Activated naive CD8-positive, alpha-beta T cell treated with anti-CD3 and anti-CD28 coated beads, Interleukin-2, amount 50 U/mL, for 24 hours (primary cell): ENCODE measurements at places on chromosomes 7 and 10.

GRCh38 chr10:76136961-76137360, 705.5 kb downstream of the LRMDA start:
- H3K27ac ChIP-seq, result no peak overlapping the region
- no peak overlapping the region for H3K4me3 ChIP-seq
- no peaks in the 10 kb centered on the region for H3K27me3 ChIP-seq

GRCh38 chr10:23351926-23352519, 7.4 kb upstream of the C10orf67 start:
- DNase-seq, result no peak
- H3K27me3 ChIP-seq, result peaks cover 3% of the 10 kb centered on the region
- H3K36me3 ChIP-seq, result no peaks in the 10 kb centered on the region
- H3K4me3 ChIP-seq, result no peak overlapping the region
- no peaks in the 10 kb centered on the region for H3K4me1 ChIP-seq
- H3K27ac ChIP-seq, result no peak overlapping the region

DNA sequence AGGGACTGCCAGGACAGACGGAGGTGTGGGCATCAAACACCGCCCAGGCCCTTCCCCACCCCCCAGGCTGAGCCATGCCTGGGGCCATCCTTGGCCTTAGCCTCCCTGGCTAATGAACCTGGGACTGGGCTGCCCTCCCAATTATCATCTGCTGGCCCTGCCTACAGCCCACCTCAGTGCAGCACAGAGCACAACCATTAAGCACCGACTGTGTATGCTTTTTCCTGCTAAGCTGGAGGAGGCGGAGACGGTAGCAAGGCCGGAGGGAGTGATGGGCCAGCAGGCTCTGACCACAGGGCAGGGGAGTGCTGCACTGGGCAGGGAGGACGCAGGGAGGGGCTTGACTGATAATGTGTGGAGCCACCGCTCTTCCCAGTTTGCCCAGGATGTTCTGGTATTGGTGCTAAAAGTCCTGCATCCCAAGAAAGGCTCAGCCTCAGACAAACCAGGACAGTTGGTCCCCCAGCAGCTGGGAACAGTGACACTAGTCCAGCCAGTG, 72.0 kb downstream of the C10orf143 start:
- no peak for DNase-seq
- H3K27ac ChIP-seq, result no peak overlapping the region
- no peaks in the 10 kb centered on the region for H3K4me1 ChIP-seq
- H3K36me3 ChIP-seq, result no peaks in the 10 kb centered on the region
- peaks cover 9% of the 10 kb centered on the region for H3K27me3 ChIP-seq

DNA sequence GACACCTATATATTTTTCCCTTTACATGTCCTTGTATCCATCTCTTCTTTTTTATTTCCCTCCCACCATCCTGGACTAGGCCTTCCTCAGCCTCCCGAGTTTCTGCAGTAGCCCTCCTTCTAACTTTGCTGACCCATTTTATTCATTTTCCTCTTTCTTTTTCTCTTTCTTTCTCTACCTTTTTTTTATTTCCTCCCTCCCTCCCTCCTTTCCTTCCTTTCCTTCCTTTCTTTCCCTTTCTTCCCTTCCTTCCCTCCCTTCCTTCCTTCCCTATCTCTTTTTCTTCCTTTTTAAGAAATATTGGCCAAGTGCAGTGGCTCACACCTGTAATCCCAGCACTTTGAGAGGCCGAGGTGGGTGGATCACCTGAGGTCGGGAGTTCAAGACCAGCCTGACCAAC, 9.7 kb upstream of the CAMK2G start:
- DNase-seq, result no peak
- peaks cover 16% of the 10 kb centered on the region for H3K4me1 ChIP-seq
- no peaks in the 10 kb centered on the region for H3K36me3 ChIP-seq
- H3K27me3 ChIP-seq, result no peaks in the 10 kb centered on the region
- H3K4me3 ChIP-seq, result no peak overlapping the region

GRCh38 chr7:150688630-150689029, 3.1 kb downstream of the GIMAP2 start:
- DNase-seq, result no peak
- H3K36me3 ChIP-seq, result peaks cover 67% of the 10 kb centered on the region
- H3K4me3 ChIP-seq, result peak overlapping the region; percentile 94
- no peaks in the 10 kb centered on the region for H3K27me3 ChIP-seq
- H3K27ac ChIP-seq, result peak overlapping the region; percentile 98

DNA sequence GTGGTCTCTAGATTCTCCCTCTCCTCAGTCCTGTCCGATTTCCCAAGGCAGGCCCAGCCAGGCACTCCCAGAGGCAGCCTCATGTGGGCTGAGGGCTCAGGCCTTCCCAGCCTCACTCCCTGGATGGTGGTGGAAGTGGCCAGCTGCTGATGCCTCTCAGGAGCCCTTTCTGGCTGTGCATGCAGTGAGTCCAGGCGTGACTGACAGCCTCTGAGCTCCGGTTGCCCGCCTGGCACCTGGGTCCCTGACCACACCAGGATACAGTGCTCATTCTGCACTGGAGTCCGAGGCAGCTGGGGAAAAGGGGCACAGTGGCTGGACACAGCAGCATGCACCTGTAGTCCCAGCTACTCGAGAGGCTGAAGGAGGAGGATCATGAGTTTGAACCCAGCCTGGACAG, 132.6 kb downstream of the CUL2 start:
- no peaks in the 10 kb centered on the region for H3K4me1 ChIP-seq
- no peak overlapping the region for H3K4me3 ChIP-seq

- peaks cover 35% of the 10 kb centered on the region for H3K36me3 ChIP-seq
- DNase-seq, result no peak
- H3K4me1 ChIP-seq, result peaks cover 71% of the 10 kb centered on the region
- peak overlapping the region; percentile 91 for H3K27ac ChIP-seq
Measured at GRCh38 chr10:72336259-72337038, 18.3 kb downstream of the DNAJB12 start.

- H3K27ac ChIP-seq, result no peak overlapping the region
- H3K4me3 ChIP-seq, result no peak overlapping the region
- DNase-seq, result no peak
Measured at GRCh38 chr10:4483811-4484210, 342.2 kb upstream of the AKR1E2 start.

GRCh38 chr10:97277551-97277950, 14.9 kb downstream of the ARHGAP19 start:
- peaks cover 4% of the 10 kb centered on the region for H3K36me3 ChIP-seq
- peaks cover 19% of the 10 kb centered on the region for H3K4me1 ChIP-seq
- no peak overlapping the region for H3K27ac ChIP-seq
- no peak for DNase-seq
- H3K27me3 ChIP-seq, result no peaks in the 10 kb centered on the region
- H3K4me3 ChIP-seq, result no peak overlapping the region

GRCh38 chr10:20256969-20257368, 440.7 kb downstream of the PLXDC2 start:
- H3K27ac ChIP-seq, result no peak overlapping the region
- H3K36me3 ChIP-seq, result no peaks in the 10 kb centered on the region
- H3K4me1 ChIP-seq, result no peaks in the 10 kb centered on the region
- H3K27me3 ChIP-seq, result no peaks in the 10 kb centered on the region

GRCh38 chr7:1630700-1631336, 39.3 kb upstream of the ELFN1 start:
- no peak for DNase-seq
- no peak overlapping the region for H3K27ac ChIP-seq
- no peak overlapping the region for H3K4me3 ChIP-seq
- H3K36me3 ChIP-seq, result no peaks in the 10 kb centered on the region

GRCh38 chr10:69439813-69440506, 11.3 kb upstream of the TSPAN15 start:
- no peak overlapping the region for H3K27ac ChIP-seq
- H3K27me3 ChIP-seq, result peaks cover 9% of the 10 kb centered on the region
- H3K36me3 ChIP-seq, result no peaks in the 10 kb centered on the region
- no peak for DNase-seq
- H3K4me1 ChIP-seq, result no peaks in the 10 kb centered on the region

DNA sequence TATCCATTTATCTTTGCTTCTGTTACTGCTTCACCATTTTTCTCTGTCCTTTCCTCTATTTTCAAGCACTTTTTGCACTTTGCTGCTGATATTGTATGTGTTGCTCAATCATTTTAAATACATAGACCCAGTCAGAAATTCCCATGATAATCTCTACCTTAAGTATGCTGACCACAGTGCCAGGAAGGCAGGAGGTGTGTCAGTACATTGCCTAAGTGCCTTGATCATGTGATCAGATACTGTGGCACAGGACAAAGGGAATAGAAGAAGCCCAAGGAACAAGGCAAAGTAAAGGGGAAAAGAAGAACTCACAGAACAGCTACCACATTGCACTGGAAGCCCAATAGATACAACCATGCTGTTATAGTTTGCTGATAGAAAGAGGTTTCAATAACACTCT, 53.7 kb upstream of the CD36 start:
- H3K4me3 ChIP-seq, result no peak overlapping the region
- H3K27me3 ChIP-seq, result no peaks in the 10 kb centered on the region
- no peak for DNase-seq

- peaks cover 1% of the 10 kb centered on the region for H3K27me3 ChIP-seq
- no peaks in the 10 kb centered on the region for H3K36me3 ChIP-seq
- no peak overlapping the region for H3K4me3 ChIP-seq
- no peak overlapping the region for H3K27ac ChIP-seq
- no peaks in the 10 kb centered on the region for H3K4me1 ChIP-seq
- no peak for DNase-seq
Measured at GRCh38 chr7:44282601-44283171, 42.7 kb downstream of the CAMK2B start.

DNA sequence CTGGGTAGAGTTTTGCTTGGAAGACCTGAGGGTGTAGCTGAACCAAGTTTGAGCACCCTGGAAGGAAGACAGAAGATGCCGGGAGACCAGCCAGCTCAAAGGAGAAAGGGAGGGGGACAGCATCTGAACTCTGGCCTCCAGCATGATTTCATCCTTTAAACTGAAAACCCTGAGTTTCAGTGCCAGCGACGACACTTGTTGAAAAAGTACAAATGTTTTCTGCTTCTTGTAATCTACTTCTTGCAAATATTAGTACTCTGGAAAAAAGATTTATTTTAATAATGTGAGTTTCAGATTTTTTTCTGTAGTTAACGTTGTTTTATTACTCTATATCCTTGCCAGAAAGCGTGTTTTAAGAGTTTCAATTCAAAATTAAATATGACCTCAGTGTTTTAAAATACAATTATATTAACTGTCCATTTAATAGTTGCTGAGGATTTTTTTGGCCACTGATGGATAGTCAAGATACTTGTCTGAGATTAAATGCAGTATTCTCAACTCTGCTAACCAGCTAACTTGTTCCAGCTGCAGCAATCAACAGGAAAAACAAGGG, 227.7 kb downstream of the MGMT start:
- no peak for DNase-seq
- H3K4me1 ChIP-seq, result peaks cover 2% of the 10 kb centered on the region
- no peak overlapping the region for H3K4me3 ChIP-seq
- no peaks in the 10 kb centered on the region for H3K36me3 ChIP-seq
- H3K27me3 ChIP-seq, result no peaks in the 10 kb centered on the region

DNA sequence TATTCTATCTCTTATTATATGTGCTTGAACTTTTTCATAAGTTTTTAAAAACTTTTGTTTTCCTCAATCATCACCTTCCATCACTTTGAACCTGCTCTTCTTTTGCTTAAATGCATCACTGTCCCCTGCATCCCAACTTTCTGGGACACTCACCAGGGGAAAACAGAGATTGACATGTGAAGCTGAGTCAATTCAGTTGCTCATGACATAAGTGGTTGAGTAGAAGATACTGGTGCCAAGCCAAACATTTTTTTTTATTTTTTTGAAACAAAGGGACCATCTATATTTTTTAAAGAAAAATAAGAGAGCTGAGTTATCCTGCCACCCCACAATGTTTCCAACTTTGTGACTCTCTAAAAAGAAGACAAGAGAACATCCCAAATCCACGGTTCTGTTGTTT, 61.8 kb upstream of the AHR start:
- peaks cover 52% of the 10 kb centered on the region for H3K4me1 ChIP-seq
- peak overlapping the region; percentile 30 for H3K27ac ChIP-seq
- H3K4me3 ChIP-seq, result no peak overlapping the region

DNA sequence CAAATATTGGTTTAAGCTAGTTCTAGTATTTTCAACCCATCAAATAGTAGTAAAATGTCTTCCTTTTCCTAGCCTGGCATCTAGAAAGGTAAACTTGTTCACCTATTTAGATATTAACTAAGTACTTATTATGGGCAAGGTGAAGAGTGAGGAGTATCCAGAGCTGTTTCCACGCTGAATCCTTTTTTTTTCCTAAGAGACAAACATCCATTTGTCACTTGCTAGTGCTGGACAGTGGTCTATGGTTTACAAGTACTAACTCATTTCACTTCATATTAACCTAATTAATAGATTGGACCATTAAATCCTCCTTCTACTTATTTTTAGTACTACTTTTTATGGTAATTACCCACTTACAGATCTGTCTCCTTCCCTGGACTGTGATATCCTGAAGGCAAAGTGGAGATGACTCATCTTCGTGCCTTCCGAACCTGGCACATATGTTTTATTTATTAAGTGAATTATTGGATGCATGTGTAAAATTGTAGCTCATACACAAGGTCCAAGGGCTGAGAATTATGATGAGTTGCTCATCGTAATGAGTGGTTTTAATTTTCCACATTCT, 159.6 kb upstream of the IGFBP3 start:
- no peaks in the 10 kb centered on the region for H3K36me3 ChIP-seq
- no peak overlapping the region for H3K4me3 ChIP-seq
- H3K27me3 ChIP-seq, result no peaks in the 10 kb centered on the region
- no peak overlapping the region for H3K27ac ChIP-seq
- H3K4me1 ChIP-seq, result no peaks in the 10 kb centered on the region

DNA sequence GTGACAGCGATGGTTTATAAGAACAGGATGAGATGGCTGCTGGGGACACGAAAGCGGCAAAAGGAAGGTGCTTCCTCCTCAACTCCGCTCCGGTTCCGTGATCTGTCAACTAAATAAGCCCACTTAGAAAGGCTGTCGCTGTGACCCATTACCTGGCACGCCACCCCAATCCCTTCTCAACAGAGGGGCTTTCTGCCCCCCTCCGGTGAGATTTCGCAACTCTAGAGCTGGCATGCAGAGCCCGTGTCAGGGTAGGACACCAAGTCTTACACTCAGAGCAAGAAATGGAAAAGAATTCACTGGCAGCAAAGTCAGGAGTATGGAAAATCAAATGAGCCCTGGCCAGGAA, 66.4 kb downstream of the FGFR2 start:
- no peak overlapping the region for H3K4me3 ChIP-seq
- no peak for DNase-seq
- H3K4me1 ChIP-seq, result no peaks in the 10 kb centered on the region
- H3K36me3 ChIP-seq, result no peaks in the 10 kb centered on the region
- H3K27me3 ChIP-seq, result no peaks in the 10 kb centered on the region

GRCh38 chr10:75922435-75922834, 491.0 kb downstream of the LRMDA start:
- no peak overlapping the region for H3K4me3 ChIP-seq
- DNase-seq, result no peak
- H3K27me3 ChIP-seq, result peaks cover 10% of the 10 kb centered on the region
- H3K4me1 ChIP-seq, result no peaks in the 10 kb centered on the region
- H3K36me3 ChIP-seq, result no peaks in the 10 kb centered on the region
- H3K27ac ChIP-seq, result no peak overlapping the region

DNA sequence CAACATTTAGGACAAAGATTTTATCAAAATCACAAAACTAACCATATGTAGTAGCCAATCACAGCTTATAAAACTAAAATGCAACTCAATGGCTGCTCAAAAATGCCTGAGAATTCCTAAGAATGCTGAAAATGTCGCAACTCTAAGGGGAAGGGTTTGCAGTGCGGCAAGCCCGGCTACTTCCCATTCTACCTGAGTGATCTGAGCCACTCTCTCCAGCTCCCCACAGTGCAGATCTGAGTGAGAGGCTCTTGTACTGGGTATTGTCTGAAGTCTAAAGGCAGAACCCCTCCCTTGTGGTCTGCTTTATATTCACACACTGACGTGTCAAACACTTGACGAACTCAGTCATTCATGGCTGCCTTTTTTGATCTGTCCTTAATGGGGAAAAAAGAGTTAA, 28.9 kb downstream of the RAB11FIP2 start:
- H3K4me3 ChIP-seq, result no peak overlapping the region
- peaks cover 14% of the 10 kb centered on the region for H3K36me3 ChIP-seq
- no peaks in the 10 kb centered on the region for H3K27me3 ChIP-seq
- DNase-seq, result no peak
- no peaks in the 10 kb centered on the region for H3K4me1 ChIP-seq
